ENCODE measurements at places on chromosomes 2 and 18. TPM values are rescaled to one million over a fixed set of nuclear protein-coding genes. Genes with fewer than 3 reads are reported as not detected.

DNA sequence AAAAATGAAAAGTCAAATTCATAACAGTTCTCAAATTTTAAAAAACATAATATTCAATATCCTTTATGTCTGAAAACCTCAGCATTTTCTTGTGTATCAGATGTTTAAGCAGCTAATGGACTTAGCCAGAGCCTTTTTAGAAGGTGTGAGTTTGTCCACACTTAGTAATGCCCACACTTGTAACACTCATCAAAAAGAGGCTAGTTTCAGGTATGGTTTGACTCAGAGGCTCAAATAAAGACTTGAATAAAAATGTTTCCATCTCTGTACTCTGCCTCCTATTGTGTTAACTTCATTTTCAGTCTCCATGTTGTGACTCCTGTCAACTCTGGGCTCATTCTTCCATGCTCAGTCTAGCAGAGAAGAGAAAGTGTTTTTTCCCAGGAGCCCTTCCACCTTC is 311.6 kb downstream of the IRS1 start:
- H3K27me3 ChIP-seq = no peaks in the 10 kb centered on the region
- H3K36me3 ChIP-seq = no peaks in the 10 kb centered on the region
- no peak overlapping the region for H3K27ac ChIP-seq
- DNase-seq = no peak
- H3K4me3 ChIP-seq = no peak overlapping the region

DNA sequence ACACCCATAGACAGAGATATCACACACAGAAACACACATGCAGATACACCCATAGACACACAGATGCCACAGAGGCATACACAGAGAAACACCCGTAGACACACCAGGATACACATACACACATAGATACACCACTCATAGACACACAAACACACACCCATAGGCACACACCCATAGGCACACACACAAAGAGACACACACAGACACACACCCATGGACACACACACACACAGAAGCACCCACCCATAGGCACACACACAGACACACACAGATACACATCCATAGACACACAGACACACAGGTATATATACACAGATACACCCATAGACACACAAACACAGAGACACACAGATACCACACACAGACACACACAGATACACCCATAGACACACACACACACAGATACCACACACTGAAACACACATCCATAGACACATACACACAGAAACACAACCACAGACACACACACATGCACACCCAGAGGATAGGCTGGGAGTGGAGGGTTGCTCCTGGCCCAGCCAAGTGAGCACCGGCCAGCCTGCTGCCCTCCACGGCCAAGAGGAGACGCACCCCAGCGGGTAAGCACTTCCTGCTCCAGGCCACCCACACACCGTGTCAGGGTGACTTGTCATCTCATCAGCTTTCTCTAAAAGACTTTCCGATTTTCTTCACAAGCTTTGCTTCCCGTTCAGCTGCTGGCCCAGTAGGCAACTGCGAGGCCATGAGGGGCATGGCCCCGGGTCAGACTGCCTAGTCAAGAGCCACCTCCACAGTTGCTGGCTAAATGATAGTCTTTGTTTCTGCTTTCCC is 14.1 kb upstream of the CNNM3 start:
- no peak overlapping the region for H3K4me3 ChIP-seq
- no peak overlapping the region for H3K27ac ChIP-seq
- no peak for DNase-seq
- H3K36me3 ChIP-seq = peaks cover 10% of the 10 kb centered on the region
- H3K27me3 ChIP-seq = no peaks in the 10 kb centered on the region

DNA sequence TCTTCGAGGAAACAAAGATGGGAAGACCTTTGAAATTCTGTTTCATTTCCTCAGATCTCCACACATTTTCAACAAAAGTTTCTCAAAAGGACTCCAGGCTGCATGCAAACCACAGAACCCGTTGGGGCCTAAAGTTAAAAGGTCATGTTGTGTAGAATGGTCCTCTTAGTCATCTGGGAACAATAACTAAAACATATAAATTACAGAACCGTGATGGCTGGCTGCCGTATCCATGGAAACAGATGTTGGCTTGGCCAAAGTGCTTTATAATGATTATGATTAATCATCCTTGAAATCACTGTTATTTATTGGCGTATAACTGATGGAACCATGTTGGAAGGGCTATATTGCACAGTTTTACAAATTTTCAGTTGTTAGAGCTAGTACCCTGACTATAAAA is 182.8 kb upstream of the CRIM1 start:
- no peaks in the 10 kb centered on the region for H3K36me3 ChIP-seq
- DNase-seq = no peak
- H3K27me3 ChIP-seq = no peaks in the 10 kb centered on the region
- no peaks in the 10 kb centered on the region for H3K4me1 ChIP-seq

DNA sequence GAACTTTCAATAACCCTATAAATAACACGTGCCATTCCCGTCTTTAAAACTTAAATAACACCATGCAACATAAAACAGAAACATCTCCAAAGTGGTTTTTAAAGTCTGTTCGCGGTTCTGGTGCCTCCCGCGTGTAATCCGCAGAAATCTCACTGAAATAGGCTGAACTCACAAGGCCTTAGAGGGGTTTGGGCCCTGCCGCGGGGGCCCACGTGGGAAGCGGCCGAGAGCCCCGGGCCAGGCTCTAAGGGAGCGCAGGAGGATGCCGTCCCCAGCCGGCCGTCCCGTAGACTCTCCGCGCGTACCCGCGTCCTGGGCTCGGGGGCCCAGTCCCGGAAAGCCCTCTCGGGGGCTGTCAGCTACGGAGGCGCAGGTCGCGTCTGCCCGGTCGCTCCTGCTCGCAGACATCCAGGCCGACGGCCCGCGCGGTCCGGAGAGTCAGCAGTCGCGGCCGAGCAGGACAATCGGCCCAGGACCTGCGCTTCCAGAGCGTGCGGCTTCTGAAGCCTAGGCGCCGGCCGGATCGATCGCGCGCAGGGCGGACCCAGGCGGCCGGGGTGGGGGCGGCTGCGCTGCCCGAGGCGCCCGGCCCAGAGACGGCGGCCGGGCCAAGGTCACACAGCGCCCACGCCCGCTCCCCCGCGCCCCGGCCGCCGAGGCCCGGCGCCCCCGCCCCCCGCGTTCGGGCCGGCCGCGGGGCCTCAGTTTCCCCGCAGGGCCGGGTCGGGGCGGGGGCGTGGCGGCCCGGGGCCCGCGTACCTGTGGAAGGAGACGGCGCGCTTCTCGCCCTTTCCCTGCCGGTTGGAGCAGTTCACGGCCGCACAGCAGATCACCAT is 558 bp downstream of the THAP4 start:
- peak; percentile 47 for DNase-seq
- H3K4me1 ChIP-seq = no peaks in the 10 kb centered on the region
- H3K27me3 ChIP-seq = no peaks in the 10 kb centered on the region
- H3K27ac ChIP-seq = no peak overlapping the region

Gene CYTIP
- total RNA-seq = 1.1 TPM

- H3K27ac ChIP-seq = no peak overlapping the region
- no peaks in the 10 kb centered on the region for H3K36me3 ChIP-seq
- no peak overlapping the region for H3K4me3 ChIP-seq
- no peak for DNase-seq
- no peaks in the 10 kb centered on the region for H3K27me3 ChIP-seq
Measured at GRCh38 chr2:232886632-232887031, 16.6 kb downstream of the SNORC start.

Gene CNNM3
- total RNA-seq = 69.1 TPM

Gene ZNF804A
- total RNA-seq = not detected

Gene ST8SIA5
- not detected for total RNA-seq

Gene UGT1A5
- total RNA-seq = 1.2 TPM
